IPS DF 6.9 (cell line): ENCODE measurements at places on chromosomes 3 and 15.

- DNase-seq = no peak
These were observed 79.5 kb upstream of the POMGNT2 start for GRCh38 chr3:43185274-43185982.

DNA sequence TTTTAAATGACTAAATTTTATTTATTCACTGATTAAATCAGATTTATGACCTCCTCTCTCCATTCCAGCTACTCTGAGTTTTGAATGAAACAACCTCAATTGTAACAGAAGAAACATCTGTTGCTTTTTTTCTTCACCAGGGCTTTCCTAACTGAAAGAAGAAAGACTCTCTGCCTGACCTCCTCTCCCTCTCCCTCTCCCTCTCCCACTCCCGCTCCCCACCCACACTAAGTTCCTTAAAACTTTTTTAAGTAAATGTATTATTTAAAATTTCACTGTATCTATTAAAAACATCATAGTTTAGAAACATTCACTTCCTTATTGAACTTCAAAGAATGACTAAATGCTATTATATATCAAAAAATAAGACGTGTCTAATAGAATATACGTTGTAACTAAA lies 122.0 kb downstream of the TFDP2 start:
- DNase-seq = no peak

DNA sequence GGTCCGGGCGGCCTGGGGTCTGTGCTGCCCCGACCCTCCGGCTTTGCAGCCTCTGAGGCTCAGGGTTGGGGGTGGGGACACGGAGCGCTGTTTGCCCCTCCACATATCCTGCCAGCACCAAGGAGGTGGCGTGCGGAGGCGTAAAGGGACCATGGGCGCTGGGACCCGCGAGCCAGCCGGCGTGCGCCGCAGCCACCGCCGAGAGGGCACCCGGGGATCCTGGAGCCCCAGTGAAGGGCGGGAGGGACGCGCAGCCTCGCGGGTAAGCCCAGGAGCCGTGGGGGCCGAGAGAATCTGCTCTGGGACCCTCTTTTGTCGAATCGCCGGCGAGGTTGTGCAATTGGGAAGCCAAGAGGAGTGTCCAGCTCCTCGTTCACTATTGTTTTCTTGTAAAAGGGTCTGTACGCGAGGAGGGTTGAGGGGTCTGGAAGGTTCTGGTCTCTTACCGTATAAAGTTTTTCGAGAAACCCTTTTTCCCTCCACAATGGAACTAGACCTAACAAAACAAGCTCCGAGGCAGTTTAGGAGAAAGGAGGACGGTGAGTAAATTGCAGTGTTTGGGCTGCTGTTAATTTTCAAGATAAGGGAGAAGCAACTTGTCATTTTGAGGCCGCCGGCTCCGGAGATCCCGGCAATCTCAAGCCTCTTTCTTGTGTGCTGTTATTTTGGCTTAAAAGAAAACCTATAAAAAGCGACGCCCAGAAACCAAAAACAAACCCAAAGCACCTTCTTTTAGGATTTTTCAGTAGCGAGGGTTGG lies 29.9 kb upstream of the ST3GAL6 start:
- DNase-seq = no peak

GRCh38 chr3:10744098-10744465 lies 71.9 kb upstream of the SLC6A11 start:
- no peak for DNase-seq

GRCh38 chr15:76138436-76138835 lies 78.7 kb downstream of the TMEM266 start:
- DNase-seq = no peak

- DNase-seq = no peak
These were observed 21.2 kb downstream of the KATNBL1 start for GRCh38 chr15:34188711-34189110.

GRCh38 chr3:45311327-45311726 lies 77.0 kb upstream of the LARS2 start:
- no peak for DNase-seq

GRCh38 chr3:101163554-101163953 lies 156.8 kb downstream of the IMPG2 start:
- no peak for DNase-seq

DNA sequence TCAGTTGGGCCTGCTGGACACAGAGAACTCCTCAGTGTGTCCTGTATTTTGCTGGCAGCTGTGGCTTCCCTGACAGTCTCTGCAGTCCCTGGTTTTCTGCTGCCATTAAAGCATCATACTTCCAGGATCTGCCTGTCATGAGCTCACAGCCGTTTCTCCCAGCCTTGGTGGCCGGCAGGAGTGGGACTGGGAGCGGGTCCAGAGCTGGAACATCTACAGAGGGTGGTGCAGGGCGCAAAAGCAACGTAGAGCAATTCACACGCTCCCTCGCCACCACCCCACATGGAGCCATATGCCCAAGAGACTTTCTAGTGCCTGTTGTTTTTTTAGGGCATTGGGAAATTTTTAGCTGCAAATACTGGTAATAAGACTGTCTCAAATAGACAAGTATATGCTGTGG lies 33.6 kb downstream of the ABTB1 start:
- no peak for DNase-seq

DNA sequence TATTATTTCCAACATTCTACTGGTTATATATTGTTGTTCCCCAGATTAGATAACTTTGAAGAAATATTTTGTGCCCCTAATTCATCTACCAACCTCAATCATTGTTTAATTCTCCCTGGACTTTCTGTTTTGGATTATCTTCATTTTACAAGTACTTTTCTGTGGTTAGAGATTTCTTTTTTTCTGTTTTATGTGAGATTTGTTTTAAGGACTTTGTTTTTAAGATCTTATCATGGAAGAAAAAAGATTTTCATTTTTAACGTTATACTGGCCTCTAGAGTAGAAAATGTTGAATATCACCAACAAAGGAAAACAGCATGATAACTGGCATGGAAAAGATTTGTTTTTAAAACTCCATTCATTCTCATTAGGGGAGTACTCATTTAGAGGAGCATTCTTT lies 210.9 kb upstream of the KCNMB2 start:
- no peak for DNase-seq

GRCh38 chr15:53530761-53531160 lies 228.7 kb downstream of the WDR72 start:
- no peak for DNase-seq

- no peak for DNase-seq
These were observed 6.7 kb downstream of the PAQR5 start for GRCh38 chr15:69305204-69305931.

- no peak for DNase-seq
These were observed 16.8 kb downstream of the MEF2A start for GRCh38 chr15:99582508-99582960.
